ACHN (cell line): ENCODE measurements at places on chromosomes 16 and 17.

GRCh38 chr16:51268237-51268636 is 117.2 kb upstream of the SALL1 start:
- no peak for DNase-seq

DNA sequence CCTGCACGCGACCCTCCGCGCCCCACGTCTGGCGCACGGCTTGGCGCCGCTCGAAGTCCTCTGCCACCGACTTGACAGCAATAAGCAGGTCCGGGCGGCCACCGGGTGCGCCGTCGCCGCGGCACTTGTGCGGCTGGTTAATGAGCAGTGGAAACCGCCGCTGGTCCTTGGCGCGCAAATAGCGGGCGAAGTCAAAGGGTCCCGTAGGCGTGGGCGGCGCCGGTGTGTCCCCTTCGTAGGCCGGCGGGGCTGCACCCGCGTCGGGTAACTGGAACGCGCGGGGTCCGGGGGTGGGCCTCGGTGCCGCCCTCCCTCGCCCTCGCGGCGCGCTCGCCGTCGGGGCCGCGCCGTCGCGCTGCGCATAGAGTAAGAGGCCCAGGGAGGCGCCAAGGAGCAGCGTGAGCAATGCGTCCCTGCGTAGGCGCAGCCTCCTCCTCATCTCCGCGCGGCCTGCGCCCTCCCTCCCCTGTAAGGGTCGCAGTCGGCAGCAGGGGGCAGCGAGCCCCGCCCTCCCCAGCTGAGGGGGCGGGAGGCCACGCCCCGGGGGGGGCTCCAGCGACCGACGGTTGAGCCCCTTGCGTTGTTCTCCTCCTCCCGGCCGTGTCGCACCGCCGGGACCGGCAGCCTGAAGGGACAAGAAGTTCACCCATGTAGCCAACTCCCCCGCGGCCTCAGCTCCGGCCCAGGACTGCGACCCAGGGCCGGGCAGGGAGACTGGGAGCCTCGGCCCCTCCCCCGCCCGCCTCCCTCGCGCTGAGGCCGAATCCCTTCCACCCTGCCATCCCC is 558 bp downstream of the B3GNT9 start:
- DNase-seq: no peak

DNA sequence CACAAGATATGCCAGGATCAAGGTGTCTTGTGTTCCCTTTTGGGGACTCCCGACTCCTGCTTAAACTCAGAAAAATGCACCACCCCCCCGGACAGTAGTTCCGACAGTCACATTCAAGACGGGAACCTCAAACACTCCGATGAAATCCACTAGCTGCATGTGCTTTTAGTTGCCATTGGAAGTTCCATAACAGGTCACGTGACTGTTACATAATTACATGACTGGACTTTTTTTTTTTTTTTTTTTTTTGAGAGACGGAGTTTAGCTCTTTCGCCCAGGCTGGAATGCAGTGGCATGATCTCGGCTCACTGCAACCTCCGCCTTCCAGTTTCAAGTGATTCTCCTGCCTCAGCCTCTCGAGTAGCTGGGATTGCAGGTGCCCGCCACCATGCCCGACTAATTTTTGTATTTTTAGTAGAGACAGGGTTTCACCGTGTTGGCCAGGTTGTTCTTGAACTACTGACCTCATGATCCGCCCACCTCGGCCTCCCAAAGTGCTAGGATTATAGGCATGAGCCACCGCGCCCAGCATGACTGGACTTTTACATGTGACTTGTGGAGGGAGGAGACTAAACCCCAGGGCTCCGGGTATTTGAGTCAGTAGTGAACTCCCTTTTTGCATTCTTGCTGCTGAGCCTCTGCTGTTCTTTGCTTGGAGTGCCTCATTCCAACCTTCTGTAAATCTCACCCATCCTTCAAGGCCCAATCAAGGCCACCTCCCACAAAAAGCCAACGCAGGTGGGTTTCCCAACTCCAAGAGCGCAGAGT is 1.6 kb downstream of the SIRT7 start:
- DNase-seq: peak; percentile 81

- no peak for DNase-seq
These were observed 389.5 kb downstream of the KCNJ2 start for GRCh38 chr17:70558821-70559220.

GRCh38 chr16:22417019-22417418 is 42.6 kb upstream of the CDR2 start:
- no peak for DNase-seq

GRCh38 chr16:35492225-35492624 is 2032.8 kb downstream of the TP53TG3F start:
- DNase-seq: no peak

GRCh38 chr16:1557576-1557975 is 24.1 kb downstream of the TMEM204 start:
- no peak for DNase-seq

DNA sequence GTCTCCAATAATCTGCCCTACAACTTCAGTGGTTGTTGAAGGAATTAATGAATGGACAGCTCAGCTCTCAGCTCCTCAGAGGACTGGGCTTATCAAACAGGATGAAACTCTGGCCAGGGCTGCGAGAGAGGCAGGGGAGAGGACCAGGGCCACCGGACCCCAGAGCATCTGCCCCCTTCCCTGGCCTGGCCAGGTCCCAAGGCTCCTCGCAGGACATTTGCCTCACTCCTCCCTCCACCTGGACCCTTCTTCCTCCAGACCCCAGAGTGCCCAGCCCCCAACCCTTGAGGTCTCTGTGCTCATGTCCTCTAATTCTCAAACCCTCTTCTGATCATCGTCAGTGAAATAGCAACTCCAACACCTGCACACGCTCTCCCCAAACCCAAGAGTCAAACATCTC is 3.7 kb downstream of the CD300C start:
- DNase-seq: no peak

- DNase-seq: no peak
These were observed 310.1 kb downstream of the C16orf95 start for GRCh38 chr16:87006789-87007745.

- DNase-seq: no peak
These were observed 32.1 kb upstream of the SLC38A8 start for GRCh38 chr16:84074721-84075120.

GRCh38 chr16:4979736-4980660 is 21.9 kb downstream of the SEC14L5 start:
- DNase-seq: no peak

- DNase-seq: no peak
These were observed 294.9 kb upstream of the FOXF1 start for GRCh38 chr16:86215233-86215978.

- DNase-seq: peak; percentile 28
These were observed 28.0 kb downstream of the CRHR1 start for GRCh38 chr17:45812102-45812501.

- DNase-seq: no peak
These were observed 45.8 kb upstream of the ATF7IP2 start for GRCh38 chr16:10339777-10340732.

DNA sequence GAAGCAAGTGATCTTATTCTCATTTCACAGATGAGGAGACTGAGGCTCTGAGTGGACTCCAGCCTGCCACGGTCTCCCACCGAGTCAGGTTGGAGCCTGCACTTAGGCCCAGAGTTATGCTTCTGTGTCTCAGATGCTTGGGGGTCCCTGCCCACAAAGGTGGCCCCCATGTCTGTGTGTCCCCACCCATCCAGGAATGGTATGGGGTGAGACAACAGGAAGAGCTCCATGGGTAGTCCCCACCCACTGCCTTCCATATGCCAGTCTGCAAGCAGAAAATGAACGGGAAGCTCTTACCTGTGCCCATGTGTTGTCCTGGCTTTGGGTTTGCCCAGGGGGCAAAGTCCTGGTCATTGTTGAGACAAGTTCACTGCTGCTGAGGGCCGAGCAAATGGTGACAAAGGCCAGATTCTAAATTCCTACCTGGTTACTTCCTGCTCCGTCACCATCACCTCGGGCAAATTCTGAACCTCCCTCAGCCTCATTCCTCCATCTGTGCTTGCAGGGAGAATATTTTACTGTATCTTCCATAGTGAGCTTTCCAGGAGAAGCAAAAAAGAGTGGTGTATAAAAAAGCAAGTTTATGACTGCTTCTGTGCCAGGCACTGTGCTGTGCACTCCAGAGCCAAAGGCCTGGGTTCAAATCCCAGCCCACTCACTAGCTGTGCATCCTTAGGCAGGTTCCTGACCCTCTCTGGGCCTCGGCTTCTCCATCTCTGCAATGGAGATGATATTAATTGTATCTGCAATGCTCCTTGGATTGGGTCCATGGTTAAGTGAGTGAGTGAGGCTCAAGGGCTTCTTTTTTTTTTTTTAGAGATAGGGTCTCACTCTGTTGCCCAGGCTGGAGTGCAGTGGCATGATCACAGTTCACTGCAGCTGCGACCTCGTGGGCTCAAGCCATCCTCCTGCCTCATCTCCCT is 9.3 kb downstream of the IL4R start:
- DNase-seq: no peak

DNA sequence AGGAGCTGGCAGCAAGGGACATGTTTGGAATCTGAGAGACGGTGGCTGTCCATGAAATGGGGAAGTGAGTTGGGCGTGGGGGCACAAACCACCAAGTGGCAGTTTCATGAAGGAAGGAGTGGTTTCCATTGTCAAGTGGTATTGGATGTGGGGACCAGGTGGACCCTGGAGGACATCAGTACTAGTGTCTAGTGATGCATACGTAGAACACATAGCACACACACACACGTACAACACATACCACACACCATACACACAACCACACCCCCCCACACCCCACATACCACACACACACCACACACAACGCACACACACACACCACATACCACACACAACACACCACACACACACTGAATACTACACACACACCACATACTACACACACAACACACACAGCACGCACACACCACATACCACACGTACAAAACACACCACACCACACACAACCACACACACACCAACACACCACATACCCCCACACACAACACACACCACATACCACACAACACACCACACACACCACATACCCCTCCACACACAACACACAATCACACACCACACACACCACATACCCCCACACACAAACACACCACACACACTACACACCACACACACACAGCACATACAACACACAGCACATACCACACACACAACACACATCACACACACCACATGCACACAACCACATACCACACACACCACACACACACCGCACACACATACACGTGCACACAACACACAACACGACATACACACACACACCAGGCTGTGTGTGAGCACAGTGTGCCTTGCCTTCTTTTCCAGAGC is 41.1 kb upstream of the GSE1 start:
- no peak for DNase-seq

DNA sequence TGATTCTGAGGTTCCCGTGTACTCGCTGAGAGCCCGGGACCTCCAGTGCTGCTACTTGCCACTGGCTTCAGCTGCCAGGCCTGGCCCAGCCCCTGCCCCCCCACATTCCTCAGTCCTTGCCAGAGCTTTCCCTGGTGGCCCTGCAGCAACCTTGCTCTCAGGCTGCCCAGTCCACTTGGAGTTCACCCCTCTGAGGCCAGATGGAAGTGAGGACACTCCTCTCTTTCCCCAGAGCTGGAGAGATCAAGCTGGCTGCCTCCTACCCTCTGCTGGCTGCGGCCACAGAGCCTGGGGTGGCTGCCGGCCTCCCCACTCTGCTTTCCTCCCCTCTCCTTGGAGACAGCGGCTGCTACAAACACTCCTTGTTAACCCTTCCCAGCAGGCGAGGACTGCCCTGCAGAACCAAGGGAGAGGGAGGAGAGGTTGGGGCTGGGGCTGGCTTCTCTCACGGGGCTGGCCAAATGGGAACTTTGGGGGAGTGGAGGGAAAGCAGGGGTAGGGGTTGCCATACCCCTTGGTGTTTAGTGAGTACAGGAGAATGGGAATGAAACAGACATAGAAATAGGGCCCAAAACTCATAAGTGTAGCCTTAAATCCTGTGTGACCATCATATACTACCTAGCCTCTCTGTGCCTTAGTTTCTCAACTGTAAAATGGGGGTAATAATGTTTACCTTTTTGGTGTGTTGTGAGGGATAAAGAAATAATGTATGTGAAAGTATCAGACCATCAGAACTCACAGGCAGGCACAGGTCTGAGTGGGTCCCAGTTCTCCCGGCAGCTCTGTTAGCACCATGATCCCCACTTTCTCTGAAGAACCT is at the start of gene GAS2L2:
Gene GAS2L2, minus strand, starts transcription at position 295 of the 820 bp plus-strand sequence. CDS start 389 bp downstream, outside the sequence.
- no peak for DNase-seq

- no peak for DNase-seq
These were observed 36.1 kb upstream of the ERCC4 start for GRCh38 chr16:13883881-13884280.

- DNase-seq: no peak
These were observed 46.9 kb upstream of the TAC4 start for GRCh38 chr17:49894761-49895160.

DNA sequence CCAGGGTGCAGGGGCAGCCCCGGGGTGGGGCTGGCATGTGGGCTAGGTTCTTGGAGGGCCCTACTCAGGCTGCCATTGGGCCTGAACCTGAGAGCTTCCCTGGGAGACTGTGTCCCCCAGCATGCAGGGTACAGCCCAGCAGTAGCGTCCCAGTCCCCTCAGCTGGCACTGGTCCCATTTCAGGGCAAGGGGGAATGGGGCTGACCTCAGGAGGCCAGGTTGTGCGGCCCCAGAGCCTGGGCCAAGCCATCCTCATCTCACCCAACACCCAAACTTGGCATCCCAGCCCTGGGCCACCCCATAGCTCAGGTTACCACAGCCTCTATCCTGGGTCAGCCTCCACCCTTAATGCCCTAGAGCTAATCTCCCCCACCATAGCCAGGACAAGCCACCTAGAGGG is 6.3 kb downstream of the PLXDC1 start:
- DNase-seq: no peak

- DNase-seq: no peak
These were observed 1.3 kb upstream of the PABPN1L start for GRCh38 chr16:88867581-88868246.

- peak; percentile 59 for DNase-seq
These were observed 4.7 kb upstream of the TPPP3 start for GRCh38 chr16:67397812-67398545.
